AG08396 (cell line): ENCODE measurements at places on chromosomes 6 and 20.

DNA sequence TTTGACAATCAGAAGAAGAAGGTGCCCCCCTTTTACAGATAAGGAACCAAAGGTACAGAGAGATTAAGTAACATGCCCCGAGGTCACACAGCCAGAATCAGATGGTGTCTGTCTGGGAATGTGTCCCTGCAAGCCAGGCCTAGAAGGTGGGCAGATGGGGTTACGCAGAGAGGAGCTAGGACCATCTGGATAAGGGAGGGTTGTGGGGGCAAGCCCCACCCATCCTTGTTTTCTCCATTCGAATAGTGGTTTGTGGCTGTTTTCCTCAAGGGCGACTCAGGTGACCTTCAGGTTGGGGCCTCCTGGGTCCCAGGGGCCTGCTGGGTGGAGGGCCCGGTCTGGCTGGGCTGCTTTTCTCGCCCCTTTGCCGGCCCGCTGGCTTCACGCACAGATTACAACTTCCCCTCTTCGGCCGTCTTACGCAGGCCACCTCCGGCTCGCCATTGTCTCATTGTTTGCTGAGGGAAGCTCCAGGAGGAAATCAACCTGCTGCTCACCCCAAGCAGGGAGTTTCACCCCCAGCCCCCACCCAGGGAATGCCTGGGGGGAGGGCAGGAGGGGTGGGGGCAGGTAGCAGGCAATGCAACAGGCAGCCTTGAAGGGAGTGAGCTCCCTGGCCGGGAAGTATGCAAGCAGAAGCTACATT is 30.8 kb upstream of the CSNK2A1 start:
- DNase-seq, result no peak

DNA sequence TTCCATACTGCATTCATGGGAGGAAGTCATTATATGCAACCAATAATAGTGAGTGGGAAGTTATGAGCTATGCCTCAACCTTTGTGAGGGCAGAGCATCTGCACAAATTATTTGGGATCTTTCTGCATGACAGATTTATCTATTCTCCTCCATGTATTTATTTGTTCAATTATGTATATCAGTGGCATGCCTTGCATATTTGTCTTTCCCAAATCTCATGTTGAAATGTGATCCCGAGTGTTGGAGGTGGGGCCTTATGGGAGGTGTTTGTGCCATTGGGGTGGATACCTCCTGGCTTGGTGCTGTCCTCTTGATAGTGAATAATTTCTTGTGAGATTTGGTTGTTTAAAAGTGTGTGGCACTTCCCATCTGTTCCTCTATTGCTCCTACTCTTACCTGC is 1246.0 kb upstream of the CITED2 start:
- no peak for DNase-seq

GRCh38 chr20:61082720-61083119 is 169.3 kb upstream of the CDH4 start:
- no peak for DNase-seq

DNA sequence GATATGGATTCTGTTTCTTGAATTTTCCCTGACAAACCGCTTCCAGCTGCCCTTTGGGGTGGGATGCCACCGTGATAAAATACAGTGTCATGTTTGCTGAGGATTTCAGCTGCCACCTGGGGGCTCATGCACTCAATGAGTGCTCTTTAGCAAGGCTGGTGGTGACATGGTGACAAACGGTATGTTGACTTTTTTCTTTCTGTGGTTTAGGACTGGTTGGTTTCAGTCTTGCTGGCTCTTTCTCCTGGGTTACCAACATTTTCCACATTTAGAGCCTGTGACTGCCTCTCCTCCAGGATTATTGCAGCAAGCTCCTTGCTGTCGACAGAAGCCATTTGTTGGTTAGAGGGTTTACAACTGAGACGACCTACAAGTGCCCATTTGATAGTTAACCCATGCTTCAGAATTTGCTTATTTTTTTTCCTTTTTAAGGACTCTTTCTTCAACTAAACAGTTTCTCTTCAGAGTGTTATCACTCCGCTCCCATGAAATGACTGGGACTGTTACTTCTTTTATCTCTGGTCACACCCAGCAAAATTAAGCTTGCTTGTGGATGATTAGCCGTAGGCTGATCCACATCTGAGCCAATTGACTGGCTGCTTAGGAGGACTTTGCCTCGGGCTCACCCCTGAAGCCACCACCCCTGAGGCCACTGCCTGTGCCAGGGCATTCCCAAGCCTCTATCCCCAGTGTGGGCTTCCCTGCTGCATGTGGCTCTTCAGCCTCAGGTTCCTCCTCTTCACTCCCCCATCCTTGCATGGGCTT is 48.4 kb upstream of the CDYL start:
- peak; percentile 14 for DNase-seq

DNA sequence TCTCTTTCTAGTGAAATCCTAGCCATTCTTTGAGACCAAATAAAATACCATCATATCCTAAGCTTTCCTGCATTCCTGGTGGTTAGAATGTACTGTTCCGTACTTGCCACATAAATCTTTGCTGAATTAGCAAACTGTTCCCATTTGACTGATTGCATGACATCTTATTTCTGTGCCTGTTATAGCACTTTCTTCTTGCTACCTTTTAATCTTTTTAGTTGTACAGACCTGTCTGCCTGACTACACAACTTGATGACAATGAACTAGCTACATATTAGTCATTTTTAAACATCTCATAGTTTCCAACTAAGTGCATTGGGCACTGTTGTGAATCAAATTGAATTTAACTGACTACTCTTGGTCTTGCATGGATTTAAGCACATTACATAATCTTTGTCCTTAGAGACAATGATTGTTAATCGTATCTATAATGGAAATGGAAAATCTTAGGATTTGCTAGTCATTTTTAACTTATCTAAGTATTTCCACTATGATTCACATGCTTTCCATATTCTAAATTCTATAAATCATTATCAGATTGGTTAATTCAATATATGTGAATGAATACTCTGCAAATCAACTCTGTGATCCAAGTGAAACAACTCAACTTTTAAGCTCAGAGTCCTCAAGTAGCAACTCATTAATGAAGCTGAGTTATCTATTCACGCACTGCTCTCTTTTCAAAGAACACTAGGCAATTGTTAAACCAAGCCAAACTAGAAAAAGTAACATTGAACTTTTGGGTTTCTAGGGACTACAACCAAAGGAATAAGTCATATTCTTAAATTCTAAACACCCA is 109.0 kb downstream of the TNFRSF21 start:
- DNase-seq, result no peak

DNA sequence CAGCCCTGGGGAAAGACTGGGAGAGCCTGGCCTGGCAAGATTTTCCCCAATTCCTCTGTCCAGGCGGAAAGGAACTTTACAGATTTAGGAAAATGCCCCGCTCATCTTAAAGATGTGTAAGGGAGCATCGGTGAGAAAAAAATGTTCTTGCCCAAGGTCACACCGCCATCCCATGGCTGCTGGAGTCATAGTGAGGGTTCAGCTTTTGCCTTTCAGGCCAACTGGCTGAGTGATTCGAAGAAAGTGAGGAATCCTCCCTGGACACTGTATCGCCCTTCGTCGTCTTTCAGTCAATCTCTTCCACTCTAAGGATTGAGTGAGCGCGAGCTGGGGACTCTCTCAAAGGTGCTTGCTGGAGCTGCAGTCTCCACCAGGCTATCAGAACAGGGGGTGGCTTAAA is 1.4 kb downstream of the WFDC2 start:
- no peak for DNase-seq

DNA sequence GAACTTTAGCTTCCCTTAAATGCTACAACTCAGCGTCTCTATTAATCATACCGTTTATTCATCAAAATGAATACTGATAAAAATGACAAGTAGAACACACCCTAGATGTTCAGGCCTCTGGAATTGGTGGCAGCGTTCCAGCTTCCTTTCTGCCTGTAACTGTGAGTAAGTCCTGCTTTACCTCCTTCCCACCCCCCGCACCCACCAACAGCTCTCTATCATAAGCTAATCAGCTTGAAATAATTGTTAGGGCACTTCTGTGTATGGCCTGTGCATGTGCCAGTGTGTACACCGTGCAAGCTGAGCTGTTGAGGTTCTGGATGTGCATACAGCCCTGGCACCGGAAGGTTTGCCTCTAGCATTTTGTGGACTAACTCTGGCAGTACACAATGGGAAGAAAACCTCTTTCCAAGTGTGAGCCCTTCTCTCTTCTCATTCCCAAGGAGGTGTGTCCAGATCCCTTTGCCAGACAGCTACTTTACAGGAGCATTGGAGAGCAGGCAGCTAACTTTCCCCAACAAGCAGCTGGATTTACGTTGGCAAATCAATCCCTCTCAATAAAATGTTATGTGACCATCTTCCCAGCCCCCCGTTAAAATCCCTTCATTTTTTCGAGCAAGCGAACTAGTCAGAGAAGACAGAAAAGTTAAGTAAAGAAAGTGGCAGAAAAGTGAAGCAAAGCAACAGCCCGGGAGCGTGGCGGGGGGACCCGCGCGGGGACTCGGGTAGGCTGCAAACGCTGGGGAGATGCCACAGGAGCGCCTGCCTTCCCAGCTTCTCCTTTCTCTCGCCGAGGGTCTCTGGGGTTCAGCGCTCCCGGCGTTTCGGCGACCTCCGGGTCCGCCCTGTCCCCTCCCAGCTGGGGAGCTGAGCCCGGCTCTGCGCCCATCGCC is 803 bp upstream of the ADGRG6 start:
- peak; percentile 30 for DNase-seq

DNA sequence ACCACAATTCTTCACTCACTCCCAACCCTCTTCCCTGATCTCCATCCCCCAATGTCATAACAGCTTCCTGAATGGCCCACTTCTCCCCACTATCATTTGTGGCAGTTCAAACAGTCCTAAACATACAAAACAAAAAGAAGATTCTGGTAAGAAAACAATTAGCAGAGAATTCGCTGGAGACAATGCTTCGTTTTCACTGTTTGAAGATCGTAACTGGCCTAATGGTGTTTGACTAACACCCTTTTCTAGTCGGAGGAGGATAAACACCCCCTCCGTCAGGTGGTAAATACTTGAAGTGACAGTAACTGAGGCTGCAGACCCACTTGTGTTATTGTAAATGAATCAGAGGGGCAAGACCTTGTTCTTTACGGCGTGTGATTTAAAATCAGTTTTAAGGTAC is 3.8 kb downstream of the EYA2 start:
- DNase-seq, result no peak

GRCh38 chr6:7640607-7641577 is 50.9 kb downstream of the SNRNP48 start:
- DNase-seq, result peak; percentile 22

DNA sequence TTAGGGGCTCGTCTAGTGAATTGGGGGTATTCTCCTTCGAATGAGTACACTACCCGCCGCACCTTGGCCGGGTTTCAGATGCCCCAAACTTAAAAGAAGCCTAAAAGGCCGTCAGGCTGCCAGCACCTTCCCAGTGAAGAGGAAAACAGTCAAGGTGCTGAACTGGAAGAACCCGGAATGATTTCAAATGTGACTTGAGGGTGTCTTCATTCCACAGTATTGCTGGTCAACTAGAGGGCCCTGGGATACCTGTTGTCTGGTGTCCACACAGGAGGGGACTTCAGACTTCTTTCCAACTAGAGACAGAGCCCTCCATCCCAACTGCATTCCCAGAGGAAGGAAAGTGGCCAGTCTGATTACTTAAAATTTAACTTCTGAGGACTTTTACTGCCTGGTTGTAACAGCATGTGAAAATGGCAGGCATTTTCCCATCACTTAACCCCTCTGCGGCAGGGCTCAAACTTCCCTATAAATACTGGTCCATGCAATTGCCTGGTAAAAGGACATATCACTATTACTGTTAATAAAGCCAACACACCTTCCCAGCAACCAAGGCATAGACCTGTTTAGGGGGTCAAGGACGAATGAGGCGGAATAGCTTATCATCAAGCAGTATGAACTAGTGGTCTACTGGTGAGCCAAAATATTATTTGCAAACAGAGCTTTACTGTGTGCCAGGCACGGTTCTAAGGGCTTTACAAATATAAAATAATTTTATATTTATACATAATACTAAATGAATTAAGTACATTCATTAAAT is 651 bp upstream of the SAMHD1 start:
- no peak for DNase-seq

DNA sequence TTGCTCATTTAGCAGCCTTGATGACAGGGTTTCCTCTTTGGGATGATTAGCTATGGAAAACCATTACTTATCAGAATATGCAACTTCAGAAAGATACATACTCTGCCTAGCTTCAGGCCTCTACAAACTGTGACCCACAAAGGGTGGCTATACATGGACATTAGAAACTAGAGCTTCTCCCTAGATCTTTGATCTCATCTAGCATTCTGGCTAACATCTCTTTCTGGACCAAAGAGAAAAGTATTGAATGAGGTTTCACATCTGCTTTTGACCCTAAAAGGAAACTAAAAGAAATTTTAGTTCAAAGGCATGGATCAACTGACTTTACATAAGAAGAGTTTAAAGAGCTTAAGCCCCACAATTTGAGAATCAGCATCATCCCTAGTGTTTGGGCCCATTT is 12.4 kb upstream of the HMGN3 start:
- no peak for DNase-seq

GRCh38 chr20:64064145-64064698 is 1.2 kb downstream of the TCEA2 start:
- DNase-seq, result peak; percentile 89
